T-helper 17 cell (primary cell): ENCODE measurements at places on chromosomes 6 and 20. TPM values are rescaled to one million over a fixed set of nuclear protein-coding genes. Genes with fewer than 3 reads are reported as not detected.

CCN2 gene
- not detected for total RNA-seq

DNMT3B gene
- 0.34 TPM for total RNA-seq

DEFB123 gene
- total RNA-seq: not detected

FAM184A gene
- 2.1 TPM for total RNA-seq
